ENCODE measurements at places on chromosomes 5 and 9.

GRCh38 chr9:90966480-90967144 lies 165.0 kb downstream of the SYK start:
- DNase-seq: no peak

DNA sequence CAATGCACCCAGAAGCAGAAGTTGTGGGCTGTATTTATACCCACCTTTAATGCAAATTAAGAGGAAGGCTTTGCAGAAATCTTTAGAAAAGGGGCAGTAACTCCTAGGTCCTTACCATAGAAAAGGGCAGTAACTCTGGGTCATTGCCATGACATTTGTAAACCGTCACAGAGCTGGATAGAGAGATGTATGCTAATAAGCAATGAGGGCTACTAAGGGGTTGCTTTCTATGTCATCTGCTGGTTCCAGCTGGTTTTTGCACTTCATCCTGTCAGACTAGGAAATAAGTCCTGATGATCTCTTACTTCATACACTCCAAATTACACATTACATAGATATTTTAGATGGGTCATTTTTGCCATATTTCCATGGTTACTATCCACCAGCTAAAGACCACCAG lies 299.1 kb upstream of the TYRP1 start:
- DNase-seq: no peak

DNA sequence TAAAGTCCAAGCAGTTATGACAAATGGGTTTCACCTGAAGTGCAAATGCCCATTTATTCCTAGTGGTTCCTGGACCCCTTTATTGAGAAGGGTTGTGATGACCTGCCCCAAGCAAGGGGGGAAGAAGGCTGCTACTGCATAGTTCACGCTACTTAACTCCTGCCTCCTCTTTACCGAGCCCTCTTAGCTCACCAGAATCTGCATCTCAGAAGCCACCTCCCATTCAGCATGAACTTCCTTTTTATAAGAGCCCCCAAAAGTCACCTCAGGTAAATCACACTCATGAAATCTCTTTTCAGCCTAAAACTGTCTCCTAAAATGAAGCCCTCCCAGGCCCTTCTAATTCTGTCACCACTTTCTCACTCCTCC lies 26.6 kb upstream of the C9orf72 start:
- no peak for DNase-seq

- no peak for DNase-seq
These were observed 133.7 kb downstream of the ROR2 start for GRCh38 chr9:91816356-91816755.

GRCh38 chr9:79286992-79287707 lies 284.6 kb upstream of the TLE4 start:
- no peak for DNase-seq

GRCh38 chr5:173228639-173229381 lies 6.2 kb downstream of the NKX2-5 start:
- DNase-seq: no peak

- DNase-seq: no peak
These were observed 53.9 kb upstream of the TRIM32 start for GRCh38 chr9:116632990-116633838.

GRCh38 chr5:80406980-80407734 lies 707 bp upstream of the ZFYVE16 start:
- peak; percentile 85 for DNase-seq

DNA sequence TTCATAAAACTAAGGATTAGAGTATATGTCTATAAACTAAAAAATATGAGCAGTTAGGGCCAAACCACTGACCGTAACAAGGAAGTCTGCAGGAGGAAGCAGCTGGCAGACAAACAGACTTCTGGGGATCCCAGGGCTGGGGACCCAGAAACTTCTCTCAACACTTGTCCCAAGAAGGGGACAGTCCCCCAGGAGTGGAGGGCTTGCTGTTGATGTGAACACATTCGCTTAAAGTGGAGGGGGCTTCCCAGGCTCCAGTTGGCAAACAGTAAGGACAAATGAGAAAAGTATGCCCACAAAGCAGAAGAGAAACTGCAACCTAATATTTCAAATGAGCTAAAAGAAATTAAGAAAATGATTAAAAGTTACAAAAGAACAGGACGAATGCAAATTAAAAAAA lies 83.7 kb downstream of the PDE8B start:
- no peak for DNase-seq

DNA sequence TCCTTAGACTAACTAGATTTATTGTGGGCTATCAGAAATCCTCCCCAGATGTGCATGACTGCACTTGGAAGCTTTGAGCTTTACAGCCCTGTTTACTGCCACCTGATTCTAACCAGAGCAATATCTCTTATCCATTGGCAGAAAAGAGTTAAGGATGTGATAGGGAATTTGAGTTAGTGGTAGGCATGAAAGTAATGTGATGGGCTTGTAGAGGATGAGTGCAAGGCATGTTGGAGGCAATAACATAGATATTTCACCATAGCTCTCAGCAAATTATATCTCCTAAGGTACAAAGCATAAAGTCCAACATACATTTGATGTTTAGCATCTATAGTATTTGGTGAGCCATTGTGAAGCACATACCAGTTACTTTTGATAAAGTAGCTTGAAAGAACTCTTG lies 103.8 kb downstream of the INVS start:
- DNase-seq: no peak

- no peak for DNase-seq
These were observed 15.3 kb upstream of the CD180 start for GRCh38 chr5:67211926-67212325.

GRCh38 chr5:129101794-129102193 lies 7.2 kb downstream of the ISOC1 start:
- DNase-seq: no peak

DNA sequence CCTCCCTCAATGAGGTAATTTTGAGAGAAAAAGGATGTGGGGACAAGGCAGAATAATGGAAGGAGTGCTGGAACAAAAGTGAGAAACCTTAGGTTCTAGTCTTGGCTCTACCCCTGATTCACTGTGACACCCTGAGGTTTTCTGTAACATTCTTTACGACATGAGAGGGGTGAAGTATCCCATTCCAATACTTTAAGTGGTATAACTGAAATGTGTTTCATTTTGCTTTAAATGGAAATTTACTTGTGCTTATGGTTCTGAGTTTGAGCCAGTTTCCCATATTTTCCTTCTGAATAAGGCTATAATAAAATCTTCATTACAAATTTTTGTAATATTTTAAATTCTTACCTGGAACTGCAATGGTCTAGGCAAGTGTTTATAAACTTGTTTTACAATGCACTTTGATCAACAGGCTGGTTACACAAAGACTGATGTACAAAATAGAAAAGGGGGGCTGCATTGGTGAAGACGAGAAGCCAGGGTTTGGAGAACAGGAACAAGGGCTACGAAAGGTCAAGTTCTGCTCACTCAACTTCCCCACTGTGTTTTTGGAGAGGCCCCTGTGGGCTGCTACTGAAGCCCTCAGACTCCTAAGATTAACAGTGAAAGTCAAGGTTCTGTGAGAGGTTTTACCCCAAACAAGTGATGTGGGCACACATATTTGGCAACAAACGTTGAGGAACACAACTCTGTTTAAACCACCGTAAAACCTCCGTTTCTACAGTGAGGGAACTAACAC lies 171.9 kb upstream of the ELL2 start:
- DNase-seq: no peak

DNA sequence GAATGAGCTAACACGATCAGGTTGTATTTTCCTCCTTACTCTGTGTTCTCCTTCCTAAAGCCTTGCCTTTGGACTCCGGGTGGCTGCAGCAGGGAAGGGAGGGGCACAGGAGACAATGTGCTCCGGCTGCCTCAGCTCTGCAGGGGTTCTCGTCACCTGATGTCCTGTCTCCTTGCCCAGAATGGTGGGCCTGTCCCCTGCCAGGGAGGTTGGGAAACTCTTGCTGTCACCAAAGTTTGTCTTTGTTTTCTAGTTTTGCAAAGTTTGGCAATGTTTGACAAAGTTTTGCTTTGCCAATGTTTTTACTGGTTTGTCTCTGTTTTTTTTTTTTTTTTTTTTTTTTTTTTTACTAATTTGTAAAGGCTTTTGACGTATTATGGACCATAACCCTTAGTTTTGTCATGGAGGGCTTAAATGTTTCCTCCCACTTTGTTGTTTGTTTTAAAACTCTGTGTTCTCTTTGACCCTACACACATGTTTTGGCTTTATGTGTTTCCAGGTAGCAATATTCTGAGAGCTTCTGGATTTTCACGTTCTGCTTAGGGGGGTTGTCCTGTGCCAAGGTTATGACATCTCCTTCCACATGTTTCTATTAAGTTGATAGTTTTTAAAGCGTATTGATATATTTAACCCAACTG lies 49.3 kb downstream of the GADD45G start:
- peak; percentile 93 for DNase-seq

DNA sequence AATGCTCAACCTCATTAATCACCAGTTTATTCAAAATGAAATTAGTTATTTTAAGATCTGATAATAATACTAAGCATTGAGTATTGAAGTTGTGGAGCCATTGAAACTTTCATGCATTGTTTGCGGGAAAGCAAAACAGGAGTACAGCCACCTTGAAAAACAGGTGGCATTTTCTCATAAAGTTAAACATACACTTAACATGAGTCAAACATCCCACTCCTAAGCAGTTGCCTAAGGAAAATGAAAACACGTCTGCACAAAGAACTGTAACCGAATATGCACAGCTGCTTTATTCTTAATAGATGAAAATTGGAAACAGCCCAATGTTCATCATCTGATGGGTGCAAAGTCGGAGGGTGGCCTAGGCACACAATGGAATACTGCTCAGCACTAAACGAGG lies 177.3 kb downstream of the IRX2 start:
- DNase-seq: no peak

- DNase-seq: no peak
These were observed 185.3 kb upstream of the WWC1 start for GRCh38 chr5:168106008-168106761.

DNA sequence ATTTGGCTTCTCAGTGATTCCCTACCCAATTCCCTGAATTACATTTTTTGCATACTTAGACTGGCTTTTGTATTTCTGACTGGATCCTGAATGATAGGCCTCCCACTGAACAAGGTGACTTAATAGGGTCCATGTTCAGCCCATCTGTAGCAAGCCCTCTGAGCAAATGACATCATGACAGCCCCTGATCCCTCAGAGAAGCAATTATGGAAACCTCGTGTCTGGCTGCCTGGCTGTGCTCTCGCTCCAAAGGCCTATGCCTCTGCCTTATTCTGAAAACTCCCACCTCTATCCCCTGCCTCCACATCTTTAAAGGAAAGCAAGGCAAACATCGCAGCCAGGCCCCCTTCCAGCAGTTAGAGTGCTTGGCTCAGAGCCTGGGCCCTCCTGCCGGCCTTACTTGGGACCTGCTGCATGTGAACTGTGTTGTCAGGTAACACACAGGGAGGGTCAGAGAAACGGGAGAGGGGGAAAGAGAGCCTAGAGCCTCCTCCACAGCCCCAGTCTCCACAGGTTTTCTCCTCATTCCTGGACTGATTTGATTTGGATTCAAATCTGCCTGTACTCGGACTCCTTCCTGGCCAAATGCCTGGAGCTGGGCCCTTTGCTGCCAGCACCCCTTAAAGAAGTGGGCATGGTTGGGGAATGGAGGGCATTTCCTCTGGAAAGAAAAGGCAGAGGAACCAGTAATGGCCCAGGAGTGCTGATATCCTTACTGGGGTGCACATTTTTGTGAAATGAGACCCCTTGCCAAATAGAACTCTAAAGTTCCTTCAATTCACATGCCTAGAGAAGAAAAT lies 3.8 kb downstream of the DCANP1 start:
- peak; percentile 62 for DNase-seq

DNA sequence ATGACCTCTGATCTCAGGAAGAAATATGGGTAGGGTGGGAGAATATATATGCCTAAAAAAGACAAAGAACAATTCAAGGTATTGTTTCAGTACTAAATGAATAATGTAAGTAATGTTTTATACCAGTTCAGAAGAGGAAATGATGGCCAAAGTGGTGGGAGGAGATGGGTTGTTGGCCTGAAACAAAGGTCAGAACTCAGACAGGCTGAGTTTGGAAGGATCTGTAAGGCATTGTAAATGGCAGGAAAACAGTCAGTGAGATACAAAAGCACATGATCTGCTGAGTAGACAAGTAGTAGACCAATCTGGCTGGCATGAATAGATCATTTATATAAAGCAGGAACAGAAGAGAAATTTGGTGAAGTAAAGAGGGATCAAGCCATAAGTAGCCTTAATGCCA lies 175.8 kb upstream of the PLCXD3 start:
- no peak for DNase-seq

DNA sequence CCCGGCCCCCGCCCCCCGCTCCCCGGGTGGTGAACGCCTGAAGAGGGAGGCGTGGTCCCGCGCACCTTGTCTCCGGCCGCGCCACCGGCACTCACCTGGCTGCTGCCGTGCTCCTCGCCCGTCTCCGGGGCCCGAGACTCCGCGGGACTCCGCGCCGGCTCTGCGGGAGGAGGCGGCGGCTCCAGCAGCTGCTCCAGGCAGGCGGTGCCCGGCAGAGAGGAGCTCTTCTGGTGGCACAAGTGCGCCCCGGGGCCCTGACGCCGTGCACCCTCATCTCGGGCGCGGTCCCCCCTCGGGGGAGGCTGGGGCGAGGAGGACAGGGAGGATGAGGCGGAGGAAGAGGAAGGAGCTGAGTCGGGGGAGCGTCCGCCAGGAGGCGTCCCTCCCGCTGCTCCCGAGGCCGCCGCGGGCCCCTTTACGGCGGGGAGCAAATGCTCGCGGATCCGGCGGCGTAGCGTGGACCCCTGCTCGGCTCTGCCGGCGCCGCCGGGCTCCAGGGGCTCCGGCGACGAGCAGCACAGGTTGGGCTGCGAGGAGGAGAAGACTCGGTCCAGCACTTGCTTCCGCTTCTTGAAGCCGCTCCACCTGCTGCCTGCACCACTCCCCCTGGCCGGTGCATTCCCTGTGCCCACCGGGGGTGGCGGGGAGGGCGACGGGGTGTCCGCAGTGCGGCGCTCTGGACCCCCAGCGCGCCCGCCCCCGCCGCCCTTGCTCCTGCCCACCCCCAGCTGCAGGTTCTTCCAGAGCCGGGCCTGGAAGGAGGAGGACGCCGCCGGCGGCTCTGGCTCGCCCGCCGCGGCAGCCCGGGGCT lies 928 bp downstream of the MCTP1 start:
- DNase-seq: no peak

DNA sequence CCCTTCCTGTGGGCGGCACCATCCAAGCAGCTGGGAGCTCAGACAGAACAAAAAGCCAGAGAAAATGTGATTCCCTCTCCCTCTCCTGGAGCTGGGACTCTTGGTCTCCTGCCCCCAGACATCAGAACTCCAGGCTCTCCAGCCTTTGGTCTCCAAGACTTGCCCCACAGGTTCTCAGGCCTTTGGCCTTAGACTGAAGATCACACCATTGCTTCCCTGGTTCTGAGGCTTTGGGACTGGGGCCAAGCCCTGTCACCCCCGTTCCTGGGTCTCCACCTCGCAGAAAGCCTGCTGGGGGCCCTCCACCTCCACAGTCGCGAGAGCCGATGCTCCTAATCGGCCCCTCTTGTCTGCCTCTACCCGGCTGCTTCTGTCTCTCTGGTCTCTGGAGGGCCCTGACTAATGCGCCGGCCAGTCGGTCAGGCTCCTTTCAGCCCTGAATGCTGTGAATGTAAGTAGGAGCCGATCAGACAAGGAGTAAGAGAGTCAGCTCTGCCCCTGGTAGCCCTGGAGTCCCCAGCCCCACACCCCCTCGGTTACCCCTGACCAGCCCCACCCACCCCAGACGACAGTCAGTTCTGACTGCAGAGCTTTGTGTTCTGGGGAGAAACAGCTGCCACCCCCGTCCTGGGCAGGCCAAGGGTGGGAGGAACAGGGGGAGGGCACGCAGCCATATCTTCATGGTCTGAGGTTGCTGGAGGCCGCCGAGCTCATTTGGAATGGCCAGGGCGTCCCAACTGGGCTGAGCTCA lies 57.5 kb downstream of the VAV2 start:
- DNase-seq: no peak
